Progenitor cell of endocrine pancreas (in vitro differentiated cells): ENCODE measurements at places on chromosomes 2 and 18.

DNA sequence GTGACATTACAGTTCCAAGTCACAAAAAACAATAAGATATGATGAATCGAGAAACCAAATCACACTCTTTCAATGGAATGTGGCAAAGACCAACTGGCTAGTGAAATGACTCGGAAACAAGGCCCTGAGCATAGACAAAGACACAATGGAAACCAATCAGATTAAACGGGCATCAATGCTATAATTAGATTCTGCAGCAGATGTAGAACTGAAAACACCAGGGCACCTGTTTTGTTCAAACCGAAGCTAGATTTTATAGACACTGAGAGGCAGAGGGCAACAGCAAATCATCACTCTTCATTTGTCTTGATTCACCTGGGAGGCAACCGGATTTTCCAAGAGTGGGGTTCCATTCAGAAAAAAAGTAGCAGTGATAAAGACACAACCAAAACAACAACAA lies 92.8 kb upstream of the BARD1 start:
- no peaks in the 10 kb centered on the region for H3K27me3 ChIP-seq
- DNase-seq = no peak
- no peak overlapping the region for H3K27ac ChIP-seq
- peaks cover 7% of the 10 kb centered on the region for H3K4me1 ChIP-seq
- no peaks in the 10 kb centered on the region for H3K36me3 ChIP-seq

- peaks cover 4% of the 10 kb centered on the region for H3K36me3 ChIP-seq
- no peak for DNase-seq
- peak overlapping the region; percentile 94 for H3K27ac ChIP-seq
- H3K4me1 ChIP-seq = peaks cover 9% of the 10 kb centered on the region
Observed at GRCh38 chr2:32627441-32627813, 423 bp upstream of the TTC27 start.

GRCh38 chr2:180334514-180334913 lies 327.4 kb upstream of the CWC22 start:
- peaks cover 10% of the 10 kb centered on the region for H3K36me3 ChIP-seq
- no peak overlapping the region for H3K4me3 ChIP-seq
- no peaks in the 10 kb centered on the region for H3K27me3 ChIP-seq
- no peak overlapping the region for H3K27ac ChIP-seq

GRCh38 chr2:220300806-220301205 lies 673.4 kb downstream of the SLC4A3 start:
- no peak overlapping the region for H3K4me3 ChIP-seq
- H3K36me3 ChIP-seq = no peaks in the 10 kb centered on the region
- H3K4me1 ChIP-seq = peaks cover 19% of the 10 kb centered on the region
- H3K27ac ChIP-seq = no peak overlapping the region

- peaks cover 4% of the 10 kb centered on the region for H3K36me3 ChIP-seq
- H3K27me3 ChIP-seq = no peaks in the 10 kb centered on the region
- no peak overlapping the region for H3K4me3 ChIP-seq
- no peak for DNase-seq
- peaks cover 41% of the 10 kb centered on the region for H3K4me1 ChIP-seq
- H3K27ac ChIP-seq = no peak overlapping the region
Observed at GRCh38 chr2:237866101-237866621, 6.7 kb downstream of the RAMP1 start.

GRCh38 chr2:110860630-110861029 lies 128.3 kb downstream of the ACOXL start:
- H3K27me3 ChIP-seq = peaks cover 3% of the 10 kb centered on the region
- DNase-seq = no peak
- no peak overlapping the region for H3K4me3 ChIP-seq
- H3K4me1 ChIP-seq = peaks cover 24% of the 10 kb centered on the region

GRCh38 chr2:121856360-121856759 lies 100.9 kb downstream of the TSN start:
- DNase-seq = no peak
- H3K4me1 ChIP-seq = peaks cover 5% of the 10 kb centered on the region
- H3K36me3 ChIP-seq = no peaks in the 10 kb centered on the region
- no peaks in the 10 kb centered on the region for H3K27me3 ChIP-seq
- H3K27ac ChIP-seq = no peak overlapping the region

- peaks cover 9% of the 10 kb centered on the region for H3K4me1 ChIP-seq
- H3K4me3 ChIP-seq = no peak overlapping the region
- no peaks in the 10 kb centered on the region for H3K36me3 ChIP-seq
- no peak overlapping the region for H3K27ac ChIP-seq
- H3K27me3 ChIP-seq = peaks cover 5% of the 10 kb centered on the region
Observed at GRCh38 chr2:17057109-17058017, 391.7 kb upstream of the CYRIA start.

DNA sequence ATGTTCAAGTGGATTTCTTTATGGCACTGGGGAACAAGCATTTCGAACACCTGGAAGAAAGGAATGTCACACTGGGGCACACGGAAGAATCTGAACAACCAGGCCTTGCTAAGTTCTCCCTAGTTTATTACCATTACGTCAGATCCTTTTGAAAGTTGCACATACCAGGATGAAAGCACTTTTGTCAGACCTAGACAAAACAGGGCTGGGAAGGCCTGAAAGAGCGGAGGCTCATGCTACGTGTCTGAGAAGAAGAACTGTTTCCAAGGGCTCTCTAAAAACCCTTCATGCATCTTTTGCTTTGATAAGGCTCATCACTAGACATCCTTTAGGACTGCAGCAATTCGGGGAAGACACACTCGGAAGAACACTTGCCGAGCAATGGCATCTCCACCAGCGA lies 15.4 kb upstream of the SLC25A52 start:
- no peak overlapping the region for H3K27ac ChIP-seq
- H3K27me3 ChIP-seq = no peaks in the 10 kb centered on the region
- H3K36me3 ChIP-seq = peaks cover 8% of the 10 kb centered on the region
- no peak for DNase-seq
- H3K4me3 ChIP-seq = no peak overlapping the region

DNA sequence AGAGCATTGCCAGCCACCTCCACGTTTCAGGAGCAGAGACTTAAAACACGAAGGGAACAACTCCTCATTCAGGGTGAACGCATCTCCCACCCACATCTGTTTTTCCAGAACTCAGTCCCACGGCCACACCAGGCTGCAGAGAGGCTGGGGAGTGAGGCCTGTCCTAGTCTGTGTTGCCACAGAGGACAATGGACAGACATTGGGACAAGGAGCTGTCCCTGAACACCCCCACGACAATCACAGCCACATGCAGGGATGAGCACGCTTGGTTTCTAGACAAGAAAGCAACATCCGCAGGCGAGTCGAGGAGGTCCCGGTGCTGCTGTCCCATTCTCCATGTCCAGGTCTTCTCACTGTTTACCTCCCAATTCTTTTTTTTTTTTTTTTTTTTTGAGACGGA lies 167.4 kb downstream of the EIPR1 start:
- no peak overlapping the region for H3K4me3 ChIP-seq
- H3K4me1 ChIP-seq = no peaks in the 10 kb centered on the region
- H3K36me3 ChIP-seq = peaks cover 7% of the 10 kb centered on the region
- H3K27me3 ChIP-seq = no peaks in the 10 kb centered on the region
- DNase-seq = no peak
- no peak overlapping the region for H3K27ac ChIP-seq

- no peaks in the 10 kb centered on the region for H3K4me1 ChIP-seq
- H3K27me3 ChIP-seq = no peaks in the 10 kb centered on the region
- no peak overlapping the region for H3K4me3 ChIP-seq
Observed at GRCh38 chr2:65731476-65731875, 299.1 kb upstream of the SPRED2 start.

- H3K4me1 ChIP-seq = no peaks in the 10 kb centered on the region
- H3K27ac ChIP-seq = no peak overlapping the region
- peaks cover 6% of the 10 kb centered on the region for H3K36me3 ChIP-seq
- H3K4me3 ChIP-seq = no peak overlapping the region
- no peaks in the 10 kb centered on the region for H3K27me3 ChIP-seq
Observed at GRCh38 chr2:17667898-17668297, 85.7 kb downstream of the SMC6 start.

GRCh38 chr2:241271706-241272302 lies 43.7 kb downstream of the HDLBP start:
- H3K4me3 ChIP-seq = peak overlapping the region; percentile 89
- peaks cover 24% of the 10 kb centered on the region for H3K4me1 ChIP-seq
- peak; percentile 27 for DNase-seq
- peaks cover 7% of the 10 kb centered on the region for H3K36me3 ChIP-seq

DNA sequence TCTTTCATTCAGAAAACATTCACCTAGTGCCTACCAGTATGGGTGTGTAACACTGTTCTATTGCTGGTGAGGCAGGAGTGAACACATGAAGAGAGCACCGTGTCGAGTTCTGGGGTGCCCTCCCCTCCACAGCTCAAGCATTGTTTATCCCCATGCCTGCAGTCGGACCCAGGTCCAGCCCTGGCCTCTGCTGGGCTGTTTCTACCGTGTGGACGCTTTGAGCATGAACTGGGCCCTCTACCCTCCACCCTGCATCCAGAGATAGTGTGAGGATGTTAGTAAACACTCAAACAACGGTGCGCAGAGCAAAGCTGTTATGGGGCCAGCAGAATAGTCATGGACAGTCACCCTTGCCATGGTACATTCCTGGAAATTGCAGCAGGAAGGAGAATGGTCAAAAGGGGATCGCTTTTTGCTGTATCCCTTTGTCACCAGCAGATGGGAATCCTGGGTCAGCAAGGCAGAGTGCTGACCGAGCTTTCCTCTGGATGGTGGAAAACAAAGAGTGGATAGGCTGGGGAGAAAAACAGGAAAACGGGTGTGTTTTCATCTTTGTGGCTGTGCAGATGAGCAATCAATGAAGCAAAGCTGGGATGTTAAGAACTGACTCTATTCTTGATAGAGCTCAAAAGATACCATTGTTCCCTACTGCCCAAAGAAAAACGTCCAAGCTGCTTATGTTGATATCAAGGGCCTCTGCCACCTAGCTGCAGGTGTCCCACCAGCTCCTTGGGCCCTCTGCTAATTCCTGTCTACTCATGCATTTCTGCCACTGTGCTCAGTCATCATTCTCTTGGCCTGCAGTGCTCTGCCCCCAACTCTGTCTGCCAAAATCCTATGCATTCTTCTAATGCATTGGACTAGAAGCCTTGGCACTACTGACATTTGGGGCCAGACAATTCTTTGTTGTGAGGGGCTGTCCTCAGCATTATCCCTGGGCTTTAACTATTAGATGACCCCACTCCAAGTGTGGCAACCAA lies 38.7 kb downstream of the REEP1 start:
- H3K36me3 ChIP-seq = no peaks in the 10 kb centered on the region
- no peak for DNase-seq
- no peak overlapping the region for H3K27ac ChIP-seq
- H3K4me1 ChIP-seq = no peaks in the 10 kb centered on the region

DNA sequence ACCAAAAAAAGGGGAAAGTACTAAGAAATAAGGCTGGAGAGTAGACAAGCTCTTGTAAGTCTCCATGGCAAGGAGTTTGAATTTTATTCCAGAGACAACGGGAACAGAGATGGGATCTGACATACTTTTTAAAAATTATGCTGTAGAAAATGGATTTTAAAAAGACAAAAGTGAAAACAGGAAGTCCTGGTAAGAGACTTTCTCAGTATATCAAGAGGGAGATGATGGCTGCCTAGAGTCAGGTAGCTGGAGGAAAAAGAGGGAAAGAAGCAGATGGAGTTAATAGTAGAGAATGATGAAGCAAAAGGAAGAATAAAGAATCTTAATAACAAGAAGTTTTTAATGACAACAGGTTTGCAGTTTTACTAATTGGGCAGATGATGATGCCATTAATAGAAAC lies 168.1 kb downstream of the SRBD1 start:
- H3K27ac ChIP-seq = no peak overlapping the region
- H3K4me1 ChIP-seq = peaks cover 10% of the 10 kb centered on the region
- no peak for DNase-seq
- no peak overlapping the region for H3K4me3 ChIP-seq
- no peaks in the 10 kb centered on the region for H3K36me3 ChIP-seq

DNA sequence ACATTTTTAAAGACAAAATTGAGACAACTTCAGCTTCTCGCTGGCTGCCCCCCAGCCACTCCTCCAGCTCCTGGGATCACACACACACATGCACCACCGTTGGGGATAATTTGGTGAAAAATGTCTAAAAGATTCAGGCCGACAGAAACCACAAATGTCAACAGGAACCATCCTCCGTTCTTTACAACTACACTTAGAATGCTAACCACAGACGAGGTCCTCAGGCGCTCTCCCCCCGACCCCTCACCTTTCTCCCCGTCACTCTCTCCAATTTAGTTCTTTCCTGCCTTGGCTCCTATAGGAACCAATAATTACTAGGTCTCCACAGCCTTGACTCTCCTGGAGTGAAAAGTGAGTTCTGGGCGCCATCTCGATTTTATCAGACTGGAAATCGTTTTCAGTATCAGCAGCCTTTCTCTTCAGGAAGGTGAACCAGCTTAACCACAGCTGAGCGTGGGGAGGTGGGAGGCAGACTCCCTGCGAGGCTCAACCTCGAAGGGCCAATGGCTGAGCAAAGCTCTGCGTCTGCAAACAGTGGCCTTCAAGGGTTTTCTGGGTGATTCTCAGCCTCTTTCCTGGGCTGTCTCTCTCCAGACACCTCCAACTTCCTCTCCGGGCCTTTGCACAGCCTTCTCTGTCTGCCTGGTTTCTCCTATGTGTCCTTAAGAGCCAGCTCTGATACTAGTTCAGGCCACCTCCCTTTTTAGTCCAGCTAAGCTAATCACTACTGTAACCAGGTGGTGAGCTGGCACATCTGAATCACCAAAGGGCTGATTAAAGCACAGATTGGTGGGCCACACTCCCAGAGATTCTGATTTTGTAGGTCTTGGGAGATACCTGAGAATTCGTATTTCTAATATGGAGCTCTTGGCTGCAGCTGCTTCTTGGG lies 115.7 kb upstream of the COPS8 start:
- no peak overlapping the region for H3K27ac ChIP-seq
- no peak overlapping the region for H3K4me3 ChIP-seq
- H3K27me3 ChIP-seq = peaks cover 26% of the 10 kb centered on the region
- DNase-seq = no peak
- H3K36me3 ChIP-seq = no peaks in the 10 kb centered on the region

DNA sequence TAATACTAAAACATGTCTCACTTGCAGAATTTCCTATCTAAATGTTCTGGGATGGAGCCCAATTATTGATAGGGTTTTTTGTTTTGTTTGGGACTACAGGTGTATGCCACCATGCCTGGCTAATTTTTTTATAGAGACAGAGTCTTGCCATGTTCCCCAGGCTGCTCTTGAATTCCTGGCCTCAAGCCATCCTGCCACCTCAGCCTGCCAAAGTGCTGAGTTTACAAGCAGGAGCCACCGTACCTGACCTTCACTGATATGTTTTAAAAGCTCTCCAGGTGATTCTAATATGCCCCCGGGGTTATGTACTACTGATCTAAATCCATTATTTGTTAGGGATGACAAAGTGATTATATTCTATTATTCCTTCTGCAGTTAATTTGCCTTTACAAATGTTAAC lies 2.2 kb downstream of the ELAC1 start:
- H3K4me3 ChIP-seq = peak overlapping the region; percentile 7
- no peaks in the 10 kb centered on the region for H3K27me3 ChIP-seq
- H3K36me3 ChIP-seq = peaks cover 5% of the 10 kb centered on the region
- H3K27ac ChIP-seq = peak overlapping the region; percentile 4
- DNase-seq = no peak

GRCh38 chr2:114083717-114084387 lies 194.0 kb downstream of the ACTR3 start:
- H3K4me1 ChIP-seq = peaks cover 5% of the 10 kb centered on the region
- no peak overlapping the region for H3K27ac ChIP-seq
- H3K36me3 ChIP-seq = no peaks in the 10 kb centered on the region
- no peak overlapping the region for H3K4me3 ChIP-seq
- H3K27me3 ChIP-seq = no peaks in the 10 kb centered on the region
